ENCODE measurements at places on chromosomes 4 and X.

GRCh38 chr4:113382704-113383103 is 333.3 kb downstream of the ANK2 start:
- DNase-seq, result no peak

- no peak for DNase-seq
These were observed 31.4 kb downstream of the CPE start for GRCh38 chr4:165410214-165410613.

- DNase-seq, result no peak
These were observed 59.3 kb downstream of the BTC start for GRCh38 chr4:74734995-74735394.

GRCh38 chr4:146059865-146060264 is 115.7 kb upstream of the LSM6 start:
- DNase-seq, result no peak

DNA sequence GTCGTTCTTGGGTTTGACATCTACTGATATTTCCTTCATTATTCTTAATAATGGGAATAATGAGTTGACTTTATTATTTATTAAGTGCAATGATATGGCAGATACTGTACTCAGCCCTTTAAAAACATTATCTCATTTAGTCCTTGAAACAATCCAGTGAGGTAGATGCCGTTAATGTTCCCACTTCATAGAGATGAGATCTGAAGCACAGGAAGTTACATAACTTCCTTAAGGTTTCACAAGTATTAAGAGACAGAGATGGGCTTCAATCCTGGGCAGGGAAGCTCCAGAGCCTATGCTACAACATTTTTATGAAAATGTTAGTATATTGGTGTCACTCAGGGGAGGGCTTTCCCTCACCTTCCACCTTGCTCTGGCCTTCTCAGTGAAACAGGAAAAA is 9.7 kb upstream of the KLHL13 start:
- no peak for DNase-seq

GRCh38 chrX:6526564-6527136 is 8.3 kb downstream of the VCX3A start:
- no peak for DNase-seq
